ENCODE measurements at places on chromosomes 3 and 15. TPM values are rescaled to one million over a fixed set of nuclear protein-coding genes. Genes with fewer than 3 reads are reported as not detected.
A peak's percentile ranks its signal among the peaks of the same experiment; 100 is the strongest.

- no peak for DNase-seq
These were observed 30.7 kb upstream of the CLRN1 start for GRCh38 chr3:151003029-151003767.

GRCh38 chr3:43769097-43769884, 78.6 kb downstream of the ABHD5 start:
- peak; percentile 98 for DNase-seq

- DNase-seq = no peak
These were observed 232.8 kb upstream of the BHLHE40 start for GRCh38 chr3:4746241-4746958.

DNA sequence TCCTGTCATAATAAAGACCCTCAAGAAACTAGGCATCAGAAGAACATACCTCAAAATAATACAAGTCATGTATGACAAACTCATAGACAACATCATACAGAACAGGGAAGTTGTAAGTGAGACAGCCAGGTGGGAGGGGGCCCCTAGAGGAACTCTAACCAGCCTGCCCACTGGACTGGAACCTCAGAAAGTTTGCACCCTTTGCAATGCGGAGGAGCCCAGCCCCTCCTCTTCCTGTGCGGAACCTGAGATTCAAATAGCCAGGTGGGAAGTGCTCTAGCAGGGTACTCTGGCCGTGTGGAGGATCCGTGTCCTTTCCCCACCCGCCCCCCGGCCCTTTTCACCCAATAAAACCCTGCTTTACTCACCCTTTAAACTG, 387.0 kb upstream of the CBLB start:
- DNase-seq = no peak

DNA sequence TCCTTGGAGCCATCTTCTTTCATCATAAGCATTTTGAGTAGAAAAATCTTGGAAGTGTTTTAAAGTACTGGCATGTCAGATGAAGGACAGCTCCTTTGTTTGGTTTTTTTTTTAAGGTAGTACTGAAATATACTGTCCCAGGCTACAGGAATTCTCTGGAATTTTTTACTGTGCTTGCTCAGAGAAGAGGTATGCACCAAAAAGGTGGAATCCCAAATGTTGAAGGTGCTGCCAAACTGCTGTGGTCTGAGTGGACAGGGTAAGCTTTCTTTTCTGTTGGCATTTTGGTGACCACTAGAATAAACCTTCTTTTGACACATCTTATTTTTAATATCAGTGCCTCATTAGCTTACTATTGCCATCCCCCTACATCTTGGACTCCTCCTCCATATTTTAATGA, 7.2 kb downstream of the GNL3 start:
- DNase-seq = no peak

DNA sequence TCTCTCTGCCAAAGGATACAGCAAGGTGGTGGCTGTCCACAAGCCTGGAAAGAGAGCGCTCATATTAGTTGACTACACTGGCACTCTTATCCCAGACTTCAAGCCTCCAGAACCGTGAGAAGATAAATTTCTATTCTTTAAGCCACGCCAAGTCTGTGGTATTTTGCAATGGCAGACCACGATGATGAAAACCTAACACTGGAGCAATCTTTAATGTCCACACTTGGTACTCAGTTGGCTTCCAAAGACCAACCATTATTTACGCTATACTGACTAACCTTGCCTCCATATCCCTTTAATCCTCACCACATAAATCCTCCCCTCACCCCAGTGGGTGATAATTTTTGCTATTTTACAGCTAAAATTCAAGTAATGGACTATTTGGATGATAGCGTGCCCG, 16.9 kb upstream of the LACTB start:
- DNase-seq = no peak

DNA sequence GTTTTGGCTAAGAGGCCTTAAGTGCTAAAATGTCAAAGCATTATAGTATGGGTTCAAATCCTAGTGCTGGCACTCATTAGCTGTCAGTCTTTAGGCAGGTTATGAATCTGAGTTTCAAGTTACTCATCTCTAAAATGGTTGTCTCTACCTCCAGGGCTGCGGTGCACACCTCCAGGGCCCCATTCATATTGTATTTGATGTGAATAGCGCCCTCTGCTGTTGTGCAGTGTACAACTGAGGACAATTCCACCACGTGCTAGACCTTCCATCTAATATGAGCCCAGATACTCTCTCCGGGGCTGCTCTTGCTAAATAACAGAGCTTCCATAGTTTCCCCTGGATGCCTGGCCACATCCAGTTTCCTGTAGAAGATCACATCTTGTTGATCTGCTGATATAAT, 54.3 kb downstream of the OXNAD1 start:
- DNase-seq = peak; percentile 39

DNA sequence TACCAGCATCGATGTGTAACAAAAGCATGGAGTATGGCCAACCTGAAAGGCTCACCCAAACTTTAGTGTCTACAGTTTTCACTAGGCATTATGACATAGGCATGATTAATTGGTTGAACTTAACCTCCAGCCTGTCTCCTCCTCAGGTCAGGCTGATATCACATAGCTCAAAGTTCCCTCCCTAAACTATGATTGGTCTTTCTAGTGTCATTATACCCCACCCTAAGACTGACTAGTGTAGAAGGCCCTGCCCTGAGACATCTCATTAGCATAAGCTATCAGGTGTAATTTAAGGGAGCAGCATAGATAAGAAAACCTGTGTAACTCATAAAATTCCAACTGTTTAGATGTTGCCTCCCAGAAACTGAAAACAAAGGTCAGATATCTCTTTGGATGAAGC, 195.2 kb downstream of the ALCAM start:
- no peak for DNase-seq

DNA sequence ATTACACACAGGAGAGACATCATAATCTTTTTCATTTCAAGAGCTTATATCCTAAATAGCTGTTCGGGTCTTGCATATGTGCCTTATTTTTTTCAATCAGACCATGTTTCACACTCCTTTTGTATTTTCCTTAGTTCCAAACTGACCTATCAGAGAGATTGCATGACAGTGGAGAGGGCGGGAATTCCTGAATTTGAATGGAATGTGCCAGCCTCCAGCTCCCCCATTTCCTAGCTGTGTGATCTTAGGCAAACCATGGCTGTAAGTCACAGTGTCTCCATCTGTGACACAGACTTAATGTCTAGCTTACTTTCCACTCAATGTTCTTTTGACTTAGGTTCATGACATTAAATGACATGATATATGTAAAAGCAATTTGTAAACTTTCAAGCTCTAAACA, 62.0 kb upstream of the CSTA start:
- DNase-seq = no peak

- DNase-seq = no peak
These were observed 28.4 kb upstream of the P2RY12 start for GRCh38 chr3:151412989-151413388.

DNA sequence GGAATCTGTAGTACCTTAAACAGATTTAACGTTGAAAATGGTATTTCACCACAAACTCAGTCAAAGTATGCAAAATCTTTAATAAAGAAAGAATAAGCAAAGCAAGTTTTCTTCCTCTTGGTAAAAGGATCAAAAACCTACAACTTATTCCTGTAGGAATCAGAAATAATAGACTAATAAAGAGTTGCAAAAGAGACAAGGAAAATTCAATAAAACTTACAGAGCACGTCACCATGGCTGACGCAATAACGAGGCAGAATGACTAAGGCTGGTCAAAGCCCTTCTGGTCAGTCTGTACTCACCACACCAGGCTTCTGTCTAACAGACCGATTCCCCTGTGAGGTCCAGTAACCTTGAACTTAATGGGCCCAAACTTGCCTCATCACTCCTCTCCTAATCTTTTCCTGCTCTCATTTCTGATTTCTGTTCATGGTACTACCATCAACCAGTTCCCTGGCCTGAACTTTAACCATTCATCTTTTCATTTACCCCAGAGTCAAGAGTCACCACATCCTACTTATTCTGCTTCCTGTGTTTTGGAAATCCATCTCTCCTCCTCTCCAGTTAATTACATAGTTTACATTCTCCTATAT, 5.0 kb downstream of the MASP1 start:
- DNase-seq = no peak

GRCh38 chr3:130950124-130950523, 56.2 kb downstream of the ATP2C1 start:
- DNase-seq = no peak

- no peak for DNase-seq
These were observed 279.7 kb upstream of the GOLGA6L4 start for GRCh38 chr15:83955806-83956265.

ZNF662 gene
- total RNA-seq = 0.21 TPM

GNAT1 gene
- not detected for total RNA-seq

SOX2 gene
- not detected for total RNA-seq
